ENCODE measurements at places on chromosomes 12 and 14.

DNA sequence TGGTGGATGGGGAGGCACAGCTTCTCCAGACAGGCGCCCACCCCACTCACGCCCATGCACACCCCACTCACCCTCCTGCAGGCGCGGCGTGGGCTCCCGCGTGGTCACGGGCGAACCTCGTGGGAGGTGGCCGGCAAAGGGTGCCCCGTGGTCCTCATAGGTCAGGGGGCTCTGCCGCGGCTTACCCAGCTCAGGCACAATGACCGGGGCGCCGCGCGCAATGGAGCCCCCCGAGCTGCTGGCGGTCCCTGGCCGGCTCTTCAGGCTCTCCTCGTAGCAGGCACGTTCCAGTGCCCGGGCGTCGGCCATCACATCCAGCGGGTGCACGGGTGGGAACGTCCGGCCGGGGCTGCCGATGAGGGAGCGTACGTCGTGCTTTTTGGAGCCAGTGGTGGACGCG is 49.6 kb downstream of the RFLNA start:
- peaks cover 13% of the 10 kb centered on the region for H3K36me3 ChIP-seq
- no peaks in the 10 kb centered on the region for H3K27me3 ChIP-seq
- no peaks in the 10 kb centered on the region for H3K4me1 ChIP-seq
- H3K27ac ChIP-seq = no peak overlapping the region

DNA sequence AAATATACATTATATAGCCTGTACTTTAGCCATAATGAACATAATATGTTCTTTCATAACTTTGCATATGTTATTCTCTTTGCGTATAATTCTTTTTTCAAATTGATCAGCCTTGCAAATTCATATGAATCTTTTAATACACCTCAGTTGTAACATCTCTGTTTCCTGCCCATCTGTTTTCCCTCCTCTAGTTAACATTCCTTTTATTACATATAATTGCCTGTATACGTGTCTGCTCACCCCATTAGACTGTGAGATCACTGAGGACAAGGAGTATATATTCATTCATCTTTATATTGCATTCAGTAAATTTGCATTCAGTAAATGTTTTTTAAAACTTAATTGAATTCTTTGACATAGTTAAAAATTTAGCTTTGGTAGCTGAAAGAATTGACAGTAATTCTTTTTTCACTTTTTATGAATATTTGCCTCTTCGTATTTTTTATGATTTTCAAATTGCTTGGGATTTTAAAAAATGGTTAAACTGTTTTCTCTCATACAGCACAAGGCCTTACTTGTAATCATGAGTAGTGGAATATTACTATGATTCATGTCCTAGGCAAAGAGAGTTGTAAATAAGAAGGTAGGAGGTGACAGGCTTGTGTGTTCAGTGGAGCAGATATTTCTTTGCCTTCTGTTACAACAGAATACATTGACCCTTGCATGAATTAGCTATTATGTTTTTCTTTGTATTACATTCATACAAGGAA is 32.8 kb upstream of the KLHL42 start:
- H3K27me3 ChIP-seq = no peaks in the 10 kb centered on the region
- DNase-seq = no peak
- no peak overlapping the region for H3K27ac ChIP-seq
- no peak overlapping the region for H3K4me3 ChIP-seq

- no peaks in the 10 kb centered on the region for H3K4me1 ChIP-seq
- no peaks in the 10 kb centered on the region for H3K27me3 ChIP-seq
- H3K4me3 ChIP-seq = no peak overlapping the region
- no peak for DNase-seq
These were observed 850.2 kb upstream of the TMEM132C start for GRCh38 chr12:127416796-127417195.

DNA sequence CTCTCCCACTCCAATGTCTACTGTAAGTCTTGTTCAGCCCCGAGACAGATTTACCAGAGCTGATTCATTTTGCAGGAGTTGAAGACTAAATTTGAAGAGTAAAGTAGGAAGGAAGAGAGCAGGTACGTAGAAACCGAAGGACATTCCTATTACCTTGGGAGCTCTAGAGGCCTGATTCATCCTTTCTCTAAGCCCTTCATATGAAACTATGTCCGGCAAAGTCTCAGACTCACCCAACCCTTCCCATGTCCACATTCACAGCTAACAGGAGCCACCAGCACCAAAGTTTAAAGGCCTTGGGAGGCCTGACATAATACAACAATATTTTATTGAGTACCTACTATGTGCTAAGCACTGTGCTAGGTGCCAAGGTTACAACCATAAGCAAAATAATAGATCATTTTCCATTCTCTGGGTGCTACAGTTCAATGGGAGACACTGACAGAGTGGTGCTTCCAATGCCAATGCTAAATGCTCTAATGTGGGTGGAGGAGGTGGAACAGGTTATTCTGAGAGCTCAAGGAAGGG is 86.6 kb downstream of the PHLDA1 start:
- peaks cover 12% of the 10 kb centered on the region for H3K36me3 ChIP-seq
- H3K4me3 ChIP-seq = peak overlapping the region; percentile 43
- peak overlapping the region; percentile 99 for H3K27ac ChIP-seq
- no peaks in the 10 kb centered on the region for H3K27me3 ChIP-seq

DNA sequence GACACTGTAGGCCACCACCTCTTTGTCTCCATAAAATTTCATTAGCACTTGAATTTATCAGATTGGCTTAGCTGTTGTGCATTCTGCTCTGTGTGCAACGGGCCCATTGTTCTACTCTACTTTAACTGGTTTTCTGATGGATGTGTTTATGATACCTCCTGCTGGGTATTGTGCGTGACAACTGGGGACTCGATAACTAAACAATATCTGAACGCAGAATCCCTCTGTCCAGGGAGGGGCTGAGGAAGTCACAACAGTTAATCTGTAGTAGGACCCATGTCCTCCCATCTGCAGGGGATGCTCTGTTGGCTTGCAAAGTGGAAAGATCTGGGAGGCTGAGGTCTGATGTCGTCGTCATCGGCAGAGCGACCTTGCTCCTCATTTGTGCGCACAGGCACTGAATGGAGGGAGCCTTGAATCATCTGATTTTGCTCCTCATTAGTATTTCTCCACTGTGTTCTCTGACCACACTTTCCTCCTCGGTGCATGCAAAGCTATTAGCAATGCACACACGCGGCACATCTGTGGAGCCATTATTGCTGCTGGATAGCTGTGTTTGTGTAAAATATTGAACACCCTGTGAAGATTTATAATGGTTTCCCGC is 422.5 kb downstream of the NRXN3 start:
- no peaks in the 10 kb centered on the region for H3K4me1 ChIP-seq
- no peaks in the 10 kb centered on the region for H3K36me3 ChIP-seq
- DNase-seq = no peak
- H3K27me3 ChIP-seq = no peaks in the 10 kb centered on the region

GRCh38 chr14:66603945-66604344 is 96.0 kb downstream of the GPHN start:
- H3K27me3 ChIP-seq = peaks cover 3% of the 10 kb centered on the region
- no peak for DNase-seq
- H3K4me3 ChIP-seq = no peak overlapping the region
- no peak overlapping the region for H3K27ac ChIP-seq
- no peaks in the 10 kb centered on the region for H3K4me1 ChIP-seq

- H3K27ac ChIP-seq = peak overlapping the region; percentile 81
- DNase-seq = peak; percentile 85
- peak overlapping the region; percentile 2 for H3K4me3 ChIP-seq
- H3K4me1 ChIP-seq = peaks cover 31% of the 10 kb centered on the region
These were observed 157.5 kb downstream of the TMTC3 start for GRCh38 chr12:88299567-88300101.

DNA sequence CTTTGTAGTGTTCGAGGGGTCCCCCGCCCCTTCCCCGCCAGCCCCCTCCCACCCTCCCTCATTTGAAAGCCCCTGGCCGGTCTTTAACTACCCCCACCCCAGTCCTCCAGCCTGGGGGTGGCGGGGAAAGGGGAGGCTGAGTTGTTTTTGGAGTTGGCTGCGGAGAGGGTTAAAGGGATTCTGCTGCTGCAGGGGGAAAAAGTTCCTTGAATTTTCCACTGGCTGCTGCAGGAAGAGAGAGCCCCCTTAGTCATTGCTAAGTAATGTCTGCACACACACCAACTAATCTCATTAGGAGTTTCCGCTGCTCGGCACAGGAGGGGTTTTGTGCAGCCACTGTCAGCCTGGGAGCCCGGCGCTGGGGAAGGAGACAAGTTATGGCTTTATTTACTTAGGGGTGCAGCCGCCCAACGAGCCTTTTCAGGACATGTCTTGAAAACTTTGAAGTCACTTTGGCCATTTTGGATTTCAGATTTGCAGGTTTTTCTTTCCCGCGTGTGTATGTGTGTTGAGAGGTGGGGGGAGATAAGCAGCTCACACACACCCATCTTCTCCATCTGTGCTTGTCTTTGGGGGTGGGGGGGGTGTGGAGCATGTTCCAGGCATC is 1.8 kb downstream of the ELK3 start:
- peaks cover 5% of the 10 kb centered on the region for H3K36me3 ChIP-seq
- H3K4me3 ChIP-seq = peak overlapping the region; percentile 97
- DNase-seq = peak; percentile 61
- no peaks in the 10 kb centered on the region for H3K27me3 ChIP-seq
- peak overlapping the region; percentile 97 for H3K27ac ChIP-seq

GRCh38 chr12:93707836-93708235 is 30.7 kb downstream of the CRADD start:
- H3K27ac ChIP-seq = no peak overlapping the region
- H3K4me1 ChIP-seq = peaks cover 4% of the 10 kb centered on the region
- H3K27me3 ChIP-seq = no peaks in the 10 kb centered on the region
- no peak overlapping the region for H3K4me3 ChIP-seq
- DNase-seq = no peak
- H3K36me3 ChIP-seq = peaks cover 18% of the 10 kb centered on the region

DNA sequence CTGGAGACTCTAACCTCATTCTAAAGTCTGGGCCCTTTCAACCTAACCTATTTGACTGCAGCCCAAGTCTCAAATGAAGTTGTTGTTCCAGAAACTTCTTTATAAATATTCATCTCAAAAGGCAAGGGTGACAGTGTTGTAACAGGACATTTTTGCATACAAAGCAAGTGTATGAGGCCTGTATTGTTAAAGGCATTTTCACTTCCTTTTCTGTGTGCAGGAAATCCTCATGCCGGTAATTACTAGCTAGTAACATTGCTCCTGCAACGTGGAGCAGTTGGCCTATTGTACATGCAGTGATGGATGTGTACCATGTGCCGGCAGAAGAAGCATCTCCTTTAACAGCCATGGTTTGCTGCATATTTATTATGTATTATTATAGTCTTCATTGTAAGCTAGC is 156.5 kb upstream of the RMST start:
- no peaks in the 10 kb centered on the region for H3K36me3 ChIP-seq
- no peak overlapping the region for H3K27ac ChIP-seq
- no peak overlapping the region for H3K4me3 ChIP-seq
- no peaks in the 10 kb centered on the region for H3K4me1 ChIP-seq
- peaks cover 12% of the 10 kb centered on the region for H3K27me3 ChIP-seq

DNA sequence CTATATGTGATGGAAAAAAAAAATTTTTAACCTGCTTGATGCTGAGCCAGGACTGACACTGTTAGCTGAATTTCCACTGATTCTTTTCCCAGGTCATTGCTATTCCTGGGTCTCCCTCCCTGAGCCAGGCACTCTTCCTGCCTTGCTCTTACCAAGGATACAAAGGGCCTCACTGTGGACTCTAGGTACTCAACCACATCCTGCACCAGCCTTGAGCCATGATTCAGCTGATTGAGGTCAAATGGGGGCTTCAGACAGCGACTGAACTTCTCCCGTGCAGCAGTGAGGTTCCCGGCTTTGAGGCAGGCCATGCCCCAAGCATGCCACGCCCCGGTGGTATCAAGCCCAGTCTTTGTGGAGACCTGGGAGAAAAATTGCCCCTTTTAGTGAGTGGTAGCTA is 54.3 kb downstream of the ZFYVE26 start:
- no peak overlapping the region for H3K27ac ChIP-seq
- H3K4me1 ChIP-seq = peaks cover 4% of the 10 kb centered on the region
- DNase-seq = no peak
- no peaks in the 10 kb centered on the region for H3K27me3 ChIP-seq
- H3K4me3 ChIP-seq = no peak overlapping the region
- peaks cover 14% of the 10 kb centered on the region for H3K36me3 ChIP-seq

DNA sequence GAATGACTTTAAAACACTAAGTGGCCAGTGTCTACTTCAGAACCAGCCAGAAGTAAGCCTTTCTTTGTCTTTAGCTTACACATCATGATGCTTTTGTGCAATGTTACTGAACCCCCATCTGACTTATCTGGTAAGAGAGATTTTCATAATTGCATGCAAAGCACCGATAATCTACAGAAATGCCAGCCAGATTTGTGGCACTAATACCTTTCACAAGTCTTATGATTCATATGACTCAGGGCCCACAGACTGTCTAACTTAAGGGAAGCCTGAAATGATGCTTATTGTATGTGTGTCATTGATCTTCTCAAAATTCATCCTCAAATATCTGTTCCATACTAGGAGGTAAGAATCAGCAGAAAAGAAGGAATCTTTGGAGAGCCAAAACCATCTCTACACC is 18.0 kb downstream of the IGF1 start:
- no peaks in the 10 kb centered on the region for H3K36me3 ChIP-seq
- H3K4me3 ChIP-seq = no peak overlapping the region
- no peak for DNase-seq

DNA sequence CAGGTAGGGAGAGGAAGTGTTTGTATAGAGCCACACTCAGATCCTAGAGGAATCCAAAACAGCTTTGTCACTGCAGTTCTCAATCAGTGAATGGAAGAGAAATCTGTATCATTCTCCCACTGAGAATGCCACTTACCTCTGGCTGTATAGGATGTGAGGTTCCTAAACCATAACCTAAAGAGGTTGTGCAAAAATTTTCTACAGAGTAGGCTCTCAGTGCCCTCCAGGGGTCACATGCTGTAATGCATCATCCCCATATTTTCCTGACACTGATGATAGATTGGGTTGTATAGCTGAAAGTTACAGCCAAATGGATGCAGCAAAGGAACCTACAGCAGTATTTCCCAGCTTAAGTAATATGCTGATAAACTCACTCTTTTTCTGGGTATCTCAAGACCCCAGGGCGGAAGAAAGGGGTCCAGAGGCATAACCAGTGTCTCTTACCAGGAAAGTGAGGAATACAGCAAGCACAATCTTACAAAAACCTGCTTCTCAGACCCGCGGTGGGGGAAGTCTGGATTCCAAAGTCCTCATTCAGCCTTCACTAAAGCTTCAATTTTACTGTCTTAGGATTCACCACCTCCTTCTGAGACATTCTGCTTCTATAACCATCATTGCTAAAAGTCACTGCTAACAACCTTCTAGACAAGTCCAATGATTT is 3.8 kb downstream of the BCDIN3D start:
- H3K4me1 ChIP-seq = peaks cover 25% of the 10 kb centered on the region
- H3K36me3 ChIP-seq = peaks cover 4% of the 10 kb centered on the region
- no peak overlapping the region for H3K4me3 ChIP-seq

DNA sequence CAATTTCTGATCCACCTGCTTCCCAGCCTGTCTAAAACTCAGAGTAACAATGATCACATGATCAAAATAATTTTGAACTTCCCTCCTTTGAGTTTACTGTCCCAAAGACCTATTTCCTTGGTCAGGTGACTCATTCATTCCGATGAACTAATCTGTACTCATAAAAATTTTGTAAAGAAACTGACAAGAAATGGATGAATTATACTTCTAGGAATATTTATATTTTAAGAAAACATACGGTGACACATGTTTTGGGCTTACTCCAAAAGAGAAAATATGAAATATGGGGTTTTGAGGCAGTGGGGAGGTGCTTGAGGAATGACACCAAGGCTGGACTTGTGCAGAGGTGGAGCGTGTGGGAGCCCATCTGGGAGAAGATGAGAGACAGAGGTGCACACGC is 42.0 kb downstream of the GUCY2C start:
- no peak for DNase-seq
- H3K27ac ChIP-seq = no peak overlapping the region

Measured in activated CD8-positive, alpha-beta memory T cell treated with anti-CD3 and anti-CD28 coated beads, Interleukin-2, amount 10 ng/mL, durations not matched to agents 7 days and 5 days (primary cell).